Choroid plexus epithelial cell (primary cell): ENCODE measurements at places on chromosomes 6 and 20.
A peak's percentile ranks its signal among the peaks of the same experiment; 100 is the strongest.

GRCh38 chr6:4615891-4616290, 160.3 kb upstream of the CDYL start:
- peak; percentile 48 for DNase-seq

- peak; percentile 96 for DNase-seq
These were observed 18.9 kb downstream of the PERP start for GRCh38 chr6:138088326-138088762.

- DNase-seq: peak; percentile 59
These were observed 136.3 kb downstream of the ZMYND8 start for GRCh38 chr20:47220161-47220582.

DNA sequence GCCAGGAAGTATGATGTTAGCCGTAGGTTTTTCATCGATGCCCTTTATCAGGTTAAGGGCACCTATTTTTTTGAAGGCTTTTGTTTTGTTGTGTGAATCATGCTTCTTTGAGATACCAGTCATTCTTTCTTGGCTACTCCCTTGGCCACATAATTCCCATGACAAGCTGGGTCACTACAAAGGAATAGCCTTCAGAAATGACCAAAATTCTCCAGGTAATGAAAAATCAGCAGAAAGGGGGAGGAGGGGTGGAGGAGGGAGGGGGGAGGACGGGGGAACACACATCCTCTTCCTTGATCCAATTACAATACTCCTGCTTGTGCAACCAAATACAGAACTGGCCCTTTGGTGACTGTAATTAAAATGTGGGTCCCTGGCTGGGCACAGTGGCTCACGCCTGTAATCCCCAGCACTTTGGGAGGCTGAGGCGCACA, 21.7 kb upstream of the TGM2 start:
- no peak for DNase-seq

DNA sequence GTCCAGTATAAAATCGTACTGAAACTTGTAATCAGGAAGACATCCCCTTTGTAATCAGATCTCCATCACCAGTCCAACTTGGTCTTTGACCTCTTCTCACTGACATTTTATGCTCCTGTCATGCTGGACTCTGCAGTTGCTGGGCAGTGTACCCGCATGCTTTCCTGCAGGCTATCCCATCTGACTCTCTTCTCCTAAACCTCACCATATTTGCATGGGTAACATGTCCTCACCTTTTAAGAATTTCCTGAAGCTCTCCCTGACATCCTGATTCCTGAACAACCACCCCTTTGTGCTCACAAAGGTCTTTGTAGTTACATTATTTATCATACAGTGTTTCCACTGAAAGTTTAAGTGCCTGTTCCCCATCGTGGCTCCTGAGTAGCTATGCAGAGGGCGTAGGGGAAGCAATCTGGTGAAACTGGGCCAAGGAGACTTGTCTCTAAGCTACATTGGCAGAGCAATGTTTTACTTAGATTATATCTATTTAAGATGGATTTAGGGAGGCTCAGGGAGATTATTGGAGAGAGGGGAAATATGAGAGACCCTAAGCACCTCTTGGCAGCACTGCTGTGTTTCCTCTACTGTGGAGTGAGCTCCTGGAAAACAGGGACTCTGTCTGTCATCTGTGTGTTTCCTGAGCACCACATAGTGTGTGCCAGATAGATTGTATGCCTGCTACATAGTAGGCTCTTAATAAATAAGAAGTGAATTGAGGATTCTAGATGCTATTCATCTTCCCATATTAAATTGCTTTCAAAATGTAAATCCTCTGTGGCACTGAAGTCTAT, 124.0 kb downstream of the LAMA2 start:
- DNase-seq: no peak

DNA sequence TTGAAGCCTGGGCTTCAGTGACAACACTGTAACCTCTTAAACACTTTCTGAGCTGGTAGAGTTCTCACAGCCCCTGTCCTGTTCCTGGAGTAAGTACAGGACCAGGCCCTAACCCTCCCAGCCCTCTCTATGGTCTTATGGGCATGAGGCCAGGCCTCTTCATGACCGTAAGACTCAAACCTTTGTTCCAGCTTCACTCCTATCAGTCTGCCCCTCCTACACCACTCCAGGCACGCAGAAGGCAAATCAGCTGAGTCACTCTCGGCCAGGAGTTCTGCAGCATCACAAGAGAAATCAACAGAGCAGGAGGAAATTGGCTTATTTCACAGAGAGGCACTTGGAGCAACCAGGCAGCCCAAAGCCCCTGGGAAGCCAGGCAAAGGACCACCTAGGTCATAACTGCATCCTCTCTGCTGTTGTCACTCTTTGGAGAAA, 25.3 kb upstream of the CHD6 start:
- DNase-seq: peak; percentile 72

- peak; percentile 15 for DNase-seq
These were observed 49.7 kb upstream of the BHLHE23 start for GRCh38 chr20:63056236-63057170.

- DNase-seq: peak; percentile 58
These were observed 2.0 kb downstream of the FOXC1 start for GRCh38 chr6:1611572-1612298.

DNA sequence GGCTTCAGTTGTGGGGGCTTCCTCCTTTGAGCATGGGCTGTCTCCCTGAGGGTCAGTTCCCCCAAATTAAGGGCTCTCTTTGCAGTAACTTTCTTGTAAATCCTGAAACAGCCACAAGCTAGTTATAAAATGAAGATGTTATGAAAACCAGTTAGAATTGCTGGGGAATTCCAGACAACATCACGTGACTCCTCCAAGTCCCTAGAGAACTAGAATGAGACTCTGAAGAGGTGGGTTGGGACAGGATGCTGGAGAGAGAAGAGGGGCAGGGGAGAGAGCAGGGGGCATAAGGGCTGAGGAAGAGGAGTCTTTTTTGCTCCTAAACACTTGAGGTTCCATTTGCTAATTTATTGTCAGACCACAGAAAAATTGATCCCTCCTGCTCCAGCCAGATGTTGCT, 380.3 kb downstream of the DHX35 start:
- DNase-seq: no peak

DNA sequence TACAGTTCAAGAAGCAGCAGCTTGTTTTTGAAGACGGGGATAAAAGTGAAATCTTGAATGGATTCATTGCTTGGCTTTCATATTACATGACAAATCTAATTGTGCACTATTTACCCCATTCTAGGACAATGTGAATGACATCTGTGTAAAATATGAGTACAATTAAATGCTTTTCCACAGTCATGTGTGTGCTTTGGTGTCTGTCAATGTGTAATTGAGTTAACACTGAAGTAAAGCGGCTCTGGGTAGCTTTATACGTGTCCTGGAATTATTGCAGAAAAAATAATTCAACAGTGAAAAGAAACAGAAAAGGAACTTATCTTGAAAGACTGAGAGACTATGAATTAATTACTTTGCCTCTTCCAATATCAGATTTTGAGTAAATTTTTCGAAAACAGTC, 233.5 kb upstream of the HS3ST5 start:
- no peak for DNase-seq

- peak; percentile 59 for DNase-seq
These were observed 9.4 kb upstream of the NCOA7 start for GRCh38 chr6:125781314-125781868.

DNA sequence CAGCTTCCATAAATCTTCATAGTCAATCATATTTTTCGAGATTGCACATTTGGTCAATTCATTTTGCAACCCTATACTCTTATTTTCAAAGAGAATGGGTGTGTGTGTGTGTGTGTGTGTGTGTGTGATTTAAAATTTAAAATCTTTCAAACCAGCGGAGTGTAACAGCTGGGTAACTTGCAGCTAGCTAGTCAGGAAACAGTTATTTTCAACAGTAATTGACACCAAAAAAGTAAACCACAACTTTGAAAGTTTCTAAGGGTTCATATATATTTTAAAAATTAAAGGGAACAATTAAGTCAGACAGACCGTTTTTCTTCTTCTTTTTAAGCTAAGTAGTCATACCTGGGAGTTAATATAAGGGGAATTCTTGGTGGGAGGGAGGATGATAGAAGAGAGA, 57.0 kb downstream of the PRR18 start:
- DNase-seq: no peak

DNA sequence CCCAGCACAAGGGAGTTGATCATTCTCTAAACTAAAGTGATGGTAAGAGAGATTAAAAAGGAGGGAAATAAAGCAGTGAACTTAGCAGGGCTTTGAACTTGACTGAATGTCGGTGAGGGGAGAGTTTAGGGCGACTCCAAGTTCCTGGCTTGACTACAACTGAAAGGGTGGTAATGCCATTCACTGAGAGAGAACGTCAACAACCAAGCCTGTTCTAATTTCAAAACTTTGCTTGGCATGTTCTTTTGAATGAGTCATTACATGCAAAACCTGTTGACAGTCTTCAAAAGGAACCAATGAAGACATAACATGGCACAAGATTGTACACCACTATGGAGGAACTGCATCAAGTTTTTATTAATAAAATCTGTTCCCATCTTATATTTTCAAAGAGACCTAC, 10.3 kb upstream of the MYB start:
- no peak for DNase-seq

- DNase-seq: no peak
These were observed 7.1 kb upstream of the FRMD1 start for GRCh38 chr6:168086066-168086465.

GRCh38 chr6:75855052-75855451, 106.0 kb downstream of the MYO6 start:
- DNase-seq: peak; percentile 92

DNA sequence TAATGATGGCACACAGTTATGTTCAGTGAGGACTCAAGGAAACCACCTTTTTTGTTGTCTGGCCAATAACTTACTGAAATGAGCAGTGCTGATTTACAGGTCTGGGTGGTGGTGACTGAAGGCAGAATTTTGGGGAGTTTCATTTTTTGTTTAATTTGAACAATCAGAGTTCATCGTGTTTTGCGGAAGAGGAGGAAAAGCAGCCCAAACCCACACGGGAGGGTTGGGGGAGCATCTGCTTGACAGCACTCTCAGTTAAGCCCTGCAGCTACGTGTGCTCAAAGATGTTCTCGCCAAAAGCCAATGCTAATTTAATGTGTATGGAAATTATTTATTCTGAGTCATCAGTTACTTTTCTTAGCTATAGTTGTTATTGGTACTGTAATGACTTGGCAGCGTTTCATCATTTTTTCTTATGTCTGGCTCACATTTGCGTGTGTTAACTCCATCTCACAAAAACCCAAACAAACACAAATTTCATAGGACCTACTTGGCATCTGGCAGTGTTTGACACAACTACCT, 89.2 kb downstream of the UST start:
- peak; percentile 47 for DNase-seq

- no peak for DNase-seq
These were observed 747.1 kb upstream of the ADGRB3 start for GRCh38 chr6:67887747-67888545.

- no peak for DNase-seq
These were observed 33.2 kb upstream of the MARCKS start for GRCh38 chr6:113823916-113824315.

GRCh38 chr6:19551611-19552010, 285.6 kb upstream of the ID4 start:
- no peak for DNase-seq

DNA sequence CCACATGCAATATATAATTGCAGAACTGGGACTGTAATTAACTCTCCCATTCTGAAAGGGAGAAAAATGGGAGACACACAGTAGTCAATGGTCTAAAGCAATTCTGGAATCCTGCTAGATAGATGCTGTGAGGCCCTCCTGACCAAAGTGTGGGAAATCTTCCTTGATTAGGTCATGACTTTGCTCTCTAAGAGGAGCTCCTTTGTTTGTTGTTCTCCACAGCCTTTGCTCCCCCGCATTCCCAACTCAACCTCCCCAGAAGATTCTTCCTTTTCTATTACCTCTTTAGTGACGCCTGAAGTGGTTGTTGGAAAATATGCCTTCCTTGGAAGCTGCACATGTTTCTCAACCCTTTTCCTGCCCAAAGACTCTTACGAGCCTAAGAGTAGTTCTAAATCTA, 28.8 kb upstream of the LIN28B start:
- no peak for DNase-seq

DNA sequence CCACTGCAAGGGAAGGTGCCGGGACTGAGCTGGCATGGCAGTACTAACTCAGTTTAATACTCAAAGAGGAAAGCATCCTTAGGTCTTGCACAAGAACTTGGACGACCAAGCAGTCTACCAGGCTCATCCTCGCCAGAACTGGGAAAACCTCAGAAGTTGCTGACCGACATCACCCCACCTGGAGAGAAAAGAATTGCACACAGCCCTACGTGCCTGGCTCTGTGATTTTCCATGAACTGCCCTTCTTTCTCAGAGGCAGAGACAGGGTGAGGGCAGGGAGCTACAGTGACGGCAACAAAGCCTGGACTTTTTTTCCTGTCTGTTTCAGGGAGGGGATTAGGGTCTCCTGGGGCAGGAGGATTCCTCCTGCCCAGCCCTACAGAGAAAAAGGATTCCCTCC, 8.0 kb downstream of the JAG1 start:
- peak; percentile 62 for DNase-seq

- no peak for DNase-seq
These were observed 17.4 kb upstream of the TRAM2 start for GRCh38 chr6:52594221-52594620.

- no peak for DNase-seq
These were observed 119.2 kb downstream of the TOX2 start for GRCh38 chr20:44033873-44034272.

- DNase-seq: no peak
These were observed 105.2 kb upstream of the LRFN2 start for GRCh38 chr6:40692337-40692736.

- DNase-seq: no peak
These were observed 277.3 kb upstream of the CHD6 start for GRCh38 chr20:41895241-41896032.

- DNase-seq: peak; percentile 62
These were observed 8.9 kb downstream of the VSTM2L start for GRCh38 chr20:37911838-37912281.

GRCh38 chr6:153595903-153596302, 443.1 kb upstream of the OPRM1 start:
- peak; percentile 62 for DNase-seq

DNA sequence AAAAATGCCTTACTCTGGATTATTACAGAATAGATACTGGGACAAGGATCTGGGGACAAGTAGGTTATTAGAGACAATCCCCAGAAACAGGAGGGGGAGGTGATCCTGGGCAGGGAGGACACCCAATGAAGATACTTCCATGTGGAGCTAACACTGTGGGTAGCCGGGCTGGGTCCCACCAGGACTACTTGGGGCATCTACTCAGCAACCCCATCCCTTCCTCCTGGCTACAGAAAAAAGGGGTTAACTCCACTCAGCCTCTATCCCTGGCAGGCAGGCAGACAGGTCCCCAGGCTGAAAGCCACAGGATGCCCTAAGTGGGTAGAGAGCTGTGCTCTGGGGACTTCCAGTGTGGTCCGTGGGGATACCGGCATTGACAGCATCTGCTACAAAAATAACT, 68.0 kb upstream of the NXT1 start:
- no peak for DNase-seq

DNA sequence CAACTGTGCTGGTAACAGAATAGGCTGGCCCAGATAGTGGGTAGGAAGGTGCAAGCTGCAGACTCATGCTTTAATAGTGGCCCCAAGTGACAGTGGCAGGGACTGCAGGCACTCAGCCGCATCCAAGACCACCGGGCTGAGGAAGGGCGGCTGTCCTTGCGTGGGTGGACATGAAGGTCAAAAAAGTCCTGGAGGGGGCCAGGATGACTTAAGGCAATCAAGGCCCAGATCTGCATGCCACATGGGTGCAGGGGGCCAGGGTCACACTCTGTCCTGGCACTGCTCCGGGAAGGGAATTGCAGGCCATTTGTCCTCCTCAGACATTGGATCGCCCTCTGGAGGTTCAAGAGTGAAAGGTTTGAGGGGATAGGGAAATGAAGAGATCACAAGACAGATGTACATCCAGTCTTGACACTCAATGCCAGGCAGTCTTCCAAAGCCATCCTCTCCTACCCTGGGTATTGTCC, 10.4 kb upstream of the VNN2 start:
- peak; percentile 14 for DNase-seq
